ENCODE measurements at places on chromosomes 5 and 9.

DNA sequence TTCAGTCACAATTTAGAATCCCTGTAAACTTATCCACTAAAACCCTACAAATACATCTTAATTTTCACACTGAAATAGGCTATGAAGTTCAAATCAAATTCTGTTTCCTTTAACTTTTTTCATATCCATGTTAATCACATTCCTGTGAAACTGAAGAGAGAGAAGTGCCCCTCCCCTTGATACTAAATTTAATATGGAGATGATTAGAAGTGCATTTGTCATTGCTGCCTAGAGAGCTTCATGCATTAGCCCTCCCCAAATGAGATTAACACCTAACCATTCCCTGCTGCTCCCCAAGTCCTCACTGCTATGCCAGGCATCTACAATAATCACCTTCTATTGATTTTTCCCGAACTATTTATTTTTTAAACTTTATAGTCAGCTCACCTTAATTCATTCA lies 85.1 kb upstream of the SPOCK1 start:
- no peak for DNase-seq

GRCh38 chr5:90022002-90022710 lies 387.4 kb downstream of the CETN3 start:
- DNase-seq = no peak

DNA sequence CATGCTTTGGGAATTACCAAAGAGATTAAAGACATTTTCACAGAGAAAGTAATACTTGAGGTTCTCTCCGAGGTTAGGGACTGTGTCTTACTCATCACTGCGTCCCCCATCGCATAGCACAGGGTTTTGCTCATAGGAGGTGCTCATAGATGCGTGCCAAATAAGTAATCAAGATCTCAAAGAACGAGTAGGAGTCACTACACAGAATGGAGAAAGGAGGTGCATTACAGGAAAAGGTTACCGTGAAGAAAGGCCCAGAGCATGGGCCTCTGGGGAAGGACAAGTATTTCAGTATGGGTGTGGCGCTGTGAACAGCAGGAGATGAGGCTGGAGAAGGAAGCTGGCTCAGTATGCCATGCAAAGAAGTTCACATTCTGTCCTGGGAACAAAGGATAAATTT lies 182.4 kb downstream of the ACTL7B start:
- DNase-seq = no peak

DNA sequence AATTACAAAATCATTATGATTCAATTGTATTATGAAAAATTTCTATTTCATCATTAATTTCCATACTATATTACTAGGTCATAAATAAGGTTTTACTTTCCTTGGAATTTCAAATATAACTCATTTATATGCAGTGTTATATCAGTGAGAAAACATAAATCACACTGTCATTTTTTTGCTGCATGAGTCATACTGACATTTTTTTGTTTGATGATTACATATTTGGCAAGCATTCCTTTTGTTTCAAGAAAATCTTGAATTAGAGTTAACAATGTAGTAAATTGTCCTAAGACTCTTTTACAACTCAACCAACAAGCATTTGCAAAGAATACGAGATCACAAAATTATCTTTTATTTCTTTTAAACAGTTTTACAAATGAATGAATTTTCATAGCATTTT lies 298.4 kb upstream of the SEMA6A start:
- no peak for DNase-seq

- no peak for DNase-seq
These were observed 2.1 kb downstream of the CFAP77 start for GRCh38 chr9:132412089-132412488.

GRCh38 chr9:5811751-5812150 lies 21.2 kb downstream of the ERMP1 start:
- DNase-seq = no peak

- no peak for DNase-seq
These were observed 192.7 kb downstream of the TENT4A start for GRCh38 chr5:6905883-6906282.

GRCh38 chr9:90855208-90855902 lies 53.7 kb downstream of the SYK start:
- DNase-seq = peak; percentile 56

DNA sequence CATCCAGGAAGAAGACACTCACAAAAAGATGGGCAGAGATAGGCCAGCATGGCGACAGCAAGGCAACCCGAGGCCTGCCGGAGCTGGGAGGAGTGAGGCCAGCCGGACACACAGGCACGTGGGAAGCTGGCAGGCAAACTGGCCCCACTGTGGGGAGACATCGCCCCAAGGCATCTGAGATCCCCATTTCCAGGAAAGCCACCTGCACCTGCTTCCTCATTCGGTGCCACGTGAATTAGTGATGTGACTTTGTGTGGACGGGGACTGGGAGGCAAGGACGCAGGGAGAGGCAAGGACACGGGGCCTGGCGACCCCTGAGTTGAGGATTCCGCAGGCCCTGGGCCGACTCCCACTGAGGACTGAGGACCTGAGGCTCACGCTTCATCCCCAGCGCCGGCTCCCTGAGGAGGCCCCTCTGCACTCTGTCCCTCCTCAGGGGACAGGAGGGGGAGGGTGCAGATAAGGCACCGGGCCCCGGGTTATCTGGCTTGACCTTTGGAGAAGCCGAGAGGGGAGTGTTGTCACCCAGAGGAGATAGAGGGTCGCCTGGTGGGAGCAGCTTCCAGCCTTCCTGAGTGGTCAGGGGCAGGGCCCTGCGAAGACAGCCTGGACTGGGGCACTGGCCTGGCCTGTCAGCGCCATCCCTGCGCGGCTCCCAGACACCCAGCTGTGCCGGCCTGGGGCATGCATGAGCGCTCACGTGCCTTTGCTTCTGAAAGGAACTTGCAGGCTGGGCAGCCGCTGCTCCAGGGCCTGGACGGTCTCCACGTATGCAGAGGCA lies 39.7 kb downstream of the NDUFS6 start:
- peak; percentile 7 for DNase-seq

DNA sequence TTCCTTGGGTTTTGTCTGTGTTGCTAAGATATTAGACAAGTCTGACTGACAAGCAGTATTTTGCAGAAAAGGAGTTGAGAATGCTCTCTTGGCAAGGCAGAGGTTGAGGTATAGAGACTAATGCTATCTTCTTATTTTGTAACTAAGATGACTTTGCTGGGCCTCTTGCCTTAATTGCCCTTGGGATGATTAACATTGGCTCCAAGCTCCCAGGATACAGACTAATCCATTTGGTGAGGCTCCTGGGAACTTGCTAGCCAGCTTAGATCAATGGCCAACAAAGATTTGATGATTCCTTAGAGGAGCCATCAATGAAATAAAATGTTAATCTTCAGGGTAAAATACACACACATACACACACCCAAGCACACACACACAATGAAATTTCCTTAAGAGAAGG lies 28.7 kb upstream of the AP3B1 start:
- no peak for DNase-seq

GRCh38 chr5:160382346-160382745 lies 11.9 kb upstream of the C1QTNF2 start:
- DNase-seq = no peak

DNA sequence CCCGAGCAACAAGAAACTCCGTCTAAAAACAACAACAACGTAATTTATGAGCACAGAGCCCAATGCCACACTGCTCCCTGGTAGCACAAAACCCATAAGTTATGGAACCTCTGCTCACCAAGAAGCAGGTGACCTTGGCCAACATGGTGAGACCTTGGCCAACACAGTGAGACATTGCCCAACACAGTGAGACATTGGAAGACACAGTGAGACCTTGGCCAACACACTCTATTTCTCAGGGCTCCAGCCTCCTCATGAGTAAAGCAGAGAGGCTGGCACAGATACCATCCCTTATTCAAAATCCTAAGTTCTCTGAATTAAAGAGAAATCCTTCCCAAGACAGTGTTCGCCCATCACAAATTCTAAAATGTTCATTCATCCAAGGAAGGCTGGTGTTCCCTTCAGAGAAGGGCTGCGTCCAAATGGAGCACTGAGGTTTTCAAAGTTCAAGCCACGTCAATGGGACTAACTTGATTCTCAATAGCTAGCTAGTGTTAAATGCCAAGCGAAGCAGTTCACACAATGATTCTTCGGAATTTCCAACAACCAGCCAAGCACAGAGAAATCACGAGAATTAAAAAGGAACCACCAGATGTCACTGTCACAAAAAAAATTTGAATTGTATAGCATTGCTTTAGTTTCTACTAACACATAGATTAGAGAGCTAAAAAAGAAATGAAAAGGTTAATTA lies 29.5 kb downstream of the TTC39B start:
- peak; percentile 6 for DNase-seq

- DNase-seq = no peak
These were observed 126.5 kb upstream of the TRPC7 start for GRCh38 chr5:136491806-136492205.

GRCh38 chr5:33793836-33794549 lies 97.8 kb downstream of the ADAMTS12 start:
- no peak for DNase-seq

DNA sequence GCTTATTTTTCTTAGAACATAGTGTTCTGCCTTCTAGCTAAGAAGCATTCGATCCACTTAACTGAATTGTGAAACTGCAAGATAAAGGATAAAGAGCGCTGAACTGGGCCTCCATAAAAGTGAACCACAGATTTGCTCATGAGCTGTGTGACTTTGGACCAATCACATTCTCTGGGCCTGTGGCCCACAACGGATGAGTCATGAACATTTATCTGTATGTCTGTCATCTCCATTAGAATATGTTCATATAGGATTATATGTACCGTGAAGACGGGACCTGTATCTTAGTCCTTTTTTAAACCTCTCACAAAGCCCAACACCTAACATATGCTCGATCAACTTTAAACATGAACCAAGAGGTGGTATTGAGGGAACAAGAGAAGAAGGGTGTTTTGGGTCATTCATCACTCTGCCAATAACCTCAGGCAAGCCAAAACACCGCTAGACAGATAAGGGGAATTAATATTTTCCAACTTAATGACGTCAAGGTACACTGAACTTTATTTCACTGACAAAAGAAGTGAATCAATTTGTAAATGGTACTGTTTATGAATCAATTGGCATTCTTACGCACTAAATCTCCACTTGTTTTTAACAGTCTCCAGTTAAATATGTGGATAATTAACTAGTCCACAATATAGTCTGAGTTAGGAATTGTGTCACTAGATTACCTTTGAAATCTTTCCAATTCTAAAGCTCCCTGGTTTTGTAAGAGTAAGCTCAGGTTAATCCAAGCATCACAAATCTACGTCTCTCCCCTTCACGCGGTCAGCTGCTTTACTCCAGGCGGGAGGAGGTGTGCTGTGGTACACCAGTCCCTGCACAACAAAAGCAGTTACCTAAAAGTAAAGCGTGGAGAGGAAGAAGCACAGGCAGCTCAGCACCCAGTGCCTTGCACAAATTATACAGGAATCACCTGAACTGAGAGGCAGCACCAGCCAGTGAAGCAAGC lies 1.6 kb downstream of the TMEM245 start:
- DNase-seq = peak; percentile 26

GRCh38 chr5:103407402-103407801 lies 148.8 kb downstream of the MACIR start:
- DNase-seq = no peak

DNA sequence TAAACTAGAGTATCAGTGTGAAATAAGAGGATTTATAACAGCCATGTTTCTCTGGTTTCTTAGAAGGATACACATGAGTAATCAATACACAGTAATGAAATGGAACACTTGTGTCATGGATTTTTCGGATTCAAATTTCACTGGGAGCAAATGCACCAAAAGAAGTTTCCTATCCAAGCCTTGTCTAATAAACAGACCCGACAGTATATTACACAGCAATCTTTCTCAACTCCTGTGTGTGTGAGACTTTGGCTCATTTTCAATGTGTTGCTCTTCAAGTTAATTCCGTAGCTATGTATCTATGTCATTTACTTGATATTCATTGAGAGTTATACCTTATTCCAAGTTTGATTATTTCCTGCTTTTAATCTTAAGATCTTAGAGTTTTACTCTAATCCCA lies 930.2 kb downstream of the MAT2B start:
- no peak for DNase-seq
